ENCODE measurements at places on chromosomes 12 and 14. TPM values are rescaled to one million over a fixed set of nuclear protein-coding genes. Genes with fewer than 3 reads are reported as not detected.
A peak's percentile ranks its signal among the peaks of the same experiment; 100 is the strongest.

DNA sequence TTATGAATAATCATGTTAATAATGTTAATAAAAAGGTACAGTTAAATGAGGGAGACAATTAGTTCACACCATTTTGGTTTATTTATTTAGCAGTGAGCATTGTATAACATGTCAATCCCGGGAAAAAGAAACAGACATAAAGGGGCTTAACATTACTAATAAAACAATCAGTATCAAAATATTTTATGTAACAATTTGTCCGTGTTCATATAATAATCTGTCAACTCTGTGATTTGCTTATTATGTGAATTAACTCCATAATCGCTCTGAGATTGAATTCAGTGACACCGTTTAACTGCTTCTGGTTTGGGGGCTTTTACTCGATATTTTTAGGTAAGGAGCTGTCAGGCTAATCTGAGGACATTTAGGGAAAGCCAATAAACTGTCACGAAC lies 95.8 kb upstream of the HMGA2 start:
- no peak for DNase-seq

DNA sequence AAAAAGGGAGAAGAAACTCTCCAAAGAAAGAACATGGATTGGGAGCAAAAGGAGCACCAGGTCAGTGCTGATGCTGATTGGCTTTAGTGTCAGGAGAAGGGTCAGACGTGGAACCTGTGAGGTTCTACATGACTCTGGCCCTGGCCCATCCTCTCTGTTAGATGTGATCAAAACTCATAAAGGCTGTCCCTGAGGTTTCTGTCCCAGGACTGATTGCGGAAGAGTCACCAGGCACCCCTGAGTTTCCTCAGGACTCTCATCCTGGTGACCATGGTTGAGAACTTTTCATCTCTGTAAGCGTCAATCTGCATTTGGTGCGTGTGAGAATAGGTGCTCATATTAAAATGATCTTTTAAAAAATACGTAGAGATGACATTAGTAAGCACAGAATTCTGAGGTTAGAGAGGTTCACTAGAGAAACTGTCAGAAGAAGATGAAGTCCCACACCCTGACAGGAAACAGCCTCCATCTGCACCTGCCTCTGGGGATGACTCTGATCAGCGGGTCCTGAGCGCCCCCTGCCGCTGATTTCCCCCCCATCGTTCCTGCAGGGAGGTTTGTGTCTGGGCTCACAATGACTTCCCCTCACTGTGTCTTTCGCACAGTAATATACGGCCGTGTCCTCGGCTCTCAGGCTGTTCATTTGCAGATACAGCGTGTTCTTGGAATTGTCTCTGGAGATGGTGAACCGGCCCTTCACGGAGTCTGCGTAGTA lies 741.8 kb downstream of the TMEM121 start:
- DNase-seq: no peak

- no peak for DNase-seq
Observed at GRCh38 chr12:50927766-50928224, 24.5 kb upstream of the HIGD1C start.

DNA sequence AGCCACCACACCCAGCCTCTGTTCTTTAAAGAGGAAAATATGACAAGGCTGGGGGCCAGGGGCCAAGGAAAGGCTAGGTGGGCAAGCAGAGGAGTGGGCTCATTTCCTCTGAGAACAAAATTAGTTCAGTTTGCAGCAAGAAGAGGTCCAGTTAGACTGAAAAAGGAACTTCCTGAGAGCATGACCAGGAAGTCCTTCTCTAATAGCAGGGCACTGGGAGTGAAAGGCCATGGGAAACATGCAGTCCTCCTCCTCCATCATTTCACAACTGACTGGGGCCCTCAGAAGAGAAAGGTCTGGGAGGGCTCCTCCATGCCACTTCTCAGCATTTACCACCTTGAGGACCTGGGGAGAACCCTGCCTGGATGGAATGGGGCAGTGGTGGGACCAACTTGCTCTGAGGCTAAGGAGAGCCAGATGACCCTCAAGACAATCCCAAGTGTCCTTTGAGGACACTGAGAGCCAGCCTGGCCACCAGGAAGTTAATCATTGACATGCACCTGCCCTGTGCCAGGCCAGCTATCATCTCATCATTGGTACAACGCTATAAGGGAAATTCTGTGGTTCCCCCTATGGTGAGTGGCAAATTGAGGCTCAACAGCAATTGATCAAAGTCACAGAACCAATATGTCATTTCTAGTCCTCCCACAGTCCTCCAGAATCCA lies 2.0 kb downstream of the AQP2 start:
- DNase-seq: no peak

DNA sequence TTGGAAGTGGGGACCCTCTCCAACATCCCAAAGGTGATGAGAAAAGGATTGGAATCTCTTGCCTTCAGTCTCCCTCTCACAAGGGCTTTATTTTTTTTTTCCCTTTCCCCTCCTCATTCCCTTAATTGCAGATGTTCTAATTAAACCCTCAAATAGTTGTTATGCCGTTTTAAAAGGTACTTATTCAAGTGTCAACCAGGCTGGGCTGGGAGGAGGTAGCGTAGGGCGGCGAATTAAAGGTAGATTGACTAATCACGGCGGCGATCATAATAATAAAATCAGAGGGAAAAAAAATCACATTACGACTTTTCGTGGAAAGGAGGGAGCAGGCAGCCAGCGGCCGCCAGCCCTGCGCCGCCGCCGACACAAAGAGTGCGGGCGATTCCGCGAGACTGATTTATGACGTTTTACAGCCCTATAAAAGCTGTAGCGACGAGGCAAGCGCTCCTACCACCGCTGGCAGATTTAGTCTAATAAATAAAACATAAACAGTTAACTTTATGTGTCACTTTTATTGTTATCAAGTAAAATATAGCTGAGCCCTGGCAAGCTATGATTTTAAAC lies 1.7 kb upstream of the HOXC4 start:
- DNase-seq: no peak

- no peak for DNase-seq
Observed at GRCh38 chr12:57208631-57209282, 7.8 kb upstream of the NXPH4 start.

DNA sequence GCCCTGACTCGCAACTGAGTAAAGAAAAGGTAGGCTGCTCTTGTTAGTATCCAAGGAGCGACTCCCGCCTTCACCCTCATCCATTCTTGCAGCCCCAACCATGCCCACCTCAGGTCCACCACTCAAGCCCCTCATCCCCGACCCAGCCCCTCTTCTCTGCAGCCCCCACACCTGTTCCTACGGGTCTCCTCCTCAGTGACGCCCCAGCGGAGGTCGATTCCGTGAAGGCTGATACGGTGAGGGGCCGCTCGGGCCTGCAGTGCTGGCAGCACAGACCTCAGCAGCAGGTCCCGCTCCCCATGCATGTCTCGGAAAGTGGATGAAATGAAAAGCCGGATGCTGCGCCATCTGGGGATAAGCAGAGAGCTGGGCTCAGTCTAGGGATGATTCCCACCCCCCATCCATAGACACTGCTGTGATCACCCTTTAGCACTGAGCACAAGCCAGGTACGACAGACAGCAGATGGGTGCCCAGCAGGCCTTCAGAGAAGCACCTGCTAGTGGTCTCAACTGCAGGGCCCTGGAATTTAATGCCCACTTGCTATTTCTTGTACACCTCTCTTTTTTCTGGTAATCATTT lies 26.9 kb downstream of the TEP1 start:
- DNase-seq: no peak

GRCh38 chr12:90858252-90858651 lies 96.7 kb downstream of the CCER1 start:
- DNase-seq: no peak

- no peak for DNase-seq
Observed at GRCh38 chr12:115169981-115170380, 486.0 kb upstream of the TBX3 start.

GRCh38 chr12:8985213-8985754 lies 4.1 kb upstream of the KLRG1 start:
- no peak for DNase-seq

- no peak for DNase-seq
Observed at GRCh38 chr14:91373591-91374254, 43.9 kb downstream of the CCDC88C start.

DNA sequence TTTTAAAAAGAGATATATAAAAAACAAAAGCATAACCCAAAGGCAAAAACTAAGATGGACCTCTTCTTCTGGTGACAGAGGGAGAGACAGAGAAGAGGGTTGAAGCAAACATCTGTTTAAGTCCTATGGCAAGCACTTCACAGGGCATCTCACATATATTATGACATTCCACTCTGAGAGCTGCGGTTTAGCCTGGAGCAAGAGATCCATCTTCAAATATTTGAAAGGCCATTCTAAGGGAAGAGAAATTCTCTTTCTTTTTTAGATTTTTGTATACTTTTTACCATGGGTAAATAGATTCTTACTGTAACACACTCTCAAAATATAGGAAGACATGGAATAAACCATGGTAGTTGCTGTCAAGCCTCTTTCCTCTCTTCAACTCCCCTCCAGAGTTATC lies 204.1 kb downstream of the GXYLT1 start:
- no peak for DNase-seq

- peak; percentile 17 for DNase-seq
Observed at GRCh38 chr14:91350813-91351511, 66.7 kb downstream of the CCDC88C start.

- DNase-seq: peak; percentile 72
Observed at GRCh38 chr12:40144023-40144422, 38.1 kb upstream of the SLC2A13 start.

DNA sequence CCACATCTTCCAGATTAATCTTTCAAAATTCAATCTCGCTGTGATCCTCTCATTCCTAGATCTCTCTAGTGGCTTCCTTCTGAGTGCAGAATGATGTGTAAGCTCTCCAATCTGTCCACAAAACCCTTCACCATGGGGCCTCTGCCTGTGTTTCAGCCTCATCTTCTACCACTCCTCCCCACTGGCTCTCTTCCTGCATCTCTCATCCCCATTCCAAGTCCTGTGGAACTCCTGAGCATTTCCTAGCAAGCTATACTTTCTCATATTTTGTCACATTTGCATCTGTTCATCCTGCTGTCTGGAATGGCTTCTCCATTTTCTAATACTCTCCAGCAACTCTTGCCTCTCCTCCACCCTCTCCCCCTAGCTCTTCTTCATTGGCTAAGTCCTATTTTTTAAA lies 242.0 kb upstream of the DAAM1 start:
- no peak for DNase-seq

- no peak for DNase-seq
Observed at GRCh38 chr14:38089123-38089522, 118.6 kb upstream of the SSTR1 start.

DNA sequence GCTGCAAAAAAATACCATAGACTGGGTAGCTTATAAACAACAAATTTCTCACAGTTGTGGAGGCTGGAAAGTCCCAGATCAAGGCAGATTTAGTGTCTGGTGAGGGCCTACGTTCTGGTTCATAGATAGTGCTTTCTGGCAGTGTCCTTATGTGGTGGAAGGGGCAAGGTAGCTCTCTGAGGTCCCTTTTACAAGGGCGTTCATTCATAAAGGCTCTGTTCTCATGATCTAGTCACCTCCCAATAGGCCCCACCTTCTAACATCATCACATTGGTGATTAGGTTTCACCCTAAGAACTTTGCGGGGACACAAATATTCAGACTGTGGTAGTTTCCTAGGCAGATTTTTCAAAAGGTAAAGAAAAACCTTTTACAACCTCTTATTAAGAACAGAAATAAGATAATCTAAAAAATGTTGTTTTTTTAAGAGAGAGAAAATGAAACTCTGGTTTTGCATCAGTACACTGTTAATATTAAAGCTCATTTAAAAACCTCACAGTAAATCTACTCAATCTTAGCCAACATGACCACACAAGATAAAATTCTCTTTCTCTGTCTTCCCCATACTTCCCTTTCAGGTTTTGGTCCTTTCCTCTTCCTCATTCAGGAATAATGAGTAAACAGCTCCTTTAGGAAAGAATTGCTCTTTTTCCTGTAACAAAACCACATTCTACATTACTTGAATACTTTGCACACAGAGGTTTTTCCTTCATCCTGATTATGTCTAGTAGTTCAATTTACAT lies 117.5 kb downstream of the UNC79 start:
- no peak for DNase-seq

DNA sequence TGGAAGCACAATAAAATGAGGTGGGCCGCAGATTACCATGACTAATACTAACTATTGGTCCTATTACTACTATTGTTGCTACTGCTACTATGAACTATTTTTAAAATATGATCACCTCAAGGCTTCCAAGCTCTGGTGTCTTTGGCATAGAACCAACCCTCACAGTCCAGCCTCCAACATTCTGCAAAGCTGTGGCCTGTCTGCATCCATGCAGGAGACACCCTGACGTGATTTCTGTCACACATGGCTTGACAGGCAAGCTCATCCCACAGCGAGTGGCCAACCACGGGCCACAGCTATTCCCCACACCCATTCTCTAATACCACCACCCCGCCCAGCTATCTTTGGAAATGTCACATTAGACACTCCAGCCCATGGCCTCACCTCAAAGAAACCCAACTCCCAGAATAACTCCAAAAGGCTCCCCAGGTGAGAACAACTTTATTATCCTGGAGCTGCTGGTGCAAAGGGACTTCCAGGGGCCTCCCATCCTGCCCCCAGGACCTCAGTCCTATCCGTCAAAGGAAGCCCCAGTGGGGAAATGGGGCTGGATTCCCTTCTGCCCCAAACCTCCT lies 14.4 kb downstream of the ISCU start:
- no peak for DNase-seq

GRCh38 chr12:124592481-124593160 lies 25.2 kb upstream of the NCOR2 start:
- no peak for DNase-seq

GRCh38 chr12:121441555-121441954 lies 41.6 kb downstream of the RNF34 start:
- DNase-seq: no peak

- DNase-seq: no peak
Observed at GRCh38 chr12:1073652-1074051, 82.6 kb downstream of the ERC1 start.

- no peak for DNase-seq
Observed at GRCh38 chr14:89807151-89807550, 147.4 kb downstream of the EFCAB11 start.

- DNase-seq: no peak
Observed at GRCh38 chr12:85283560-85283959, 3.5 kb downstream of the ALX1 start.

DNA sequence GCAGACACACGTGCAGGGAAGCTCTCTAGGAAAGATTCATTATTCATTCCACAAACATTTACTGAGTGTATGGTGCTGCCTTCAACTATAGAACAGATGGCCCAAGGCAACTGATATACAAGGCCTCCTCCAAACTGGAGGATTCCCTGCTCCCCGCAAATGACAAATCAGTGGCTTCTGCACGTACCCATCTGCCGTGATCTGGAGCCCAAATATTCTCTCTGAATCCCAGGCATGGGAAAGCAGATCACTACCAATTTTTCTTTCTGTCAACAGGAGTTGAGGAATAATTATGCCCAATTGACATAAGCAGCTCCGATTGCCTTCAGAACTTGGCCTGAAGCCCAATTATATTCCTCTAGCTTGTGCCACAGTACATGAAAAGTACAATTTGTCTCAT lies 174.2 kb upstream of the CCDC196 start:
- DNase-seq: no peak

GRCh38 chr14:80049055-80049454 lies 162.2 kb downstream of the DIO2 start:
- no peak for DNase-seq

The AMDHD1 gene
- 0.41 TPM for total RNA-seq

The RIPK3 gene
- total RNA-seq: not detected

The LALBA gene
- total RNA-seq: not detected

The ERBB3 gene
- total RNA-seq: not detected

The ACOT6 gene
- total RNA-seq: not detected

The ESRRB gene
- 0.03 TPM for total RNA-seq

The NKX2-8 gene
- total RNA-seq: not detected

The TEX22 gene
- 0.11 TPM for total RNA-seq

Measured in SJSA1 (cell line).